Activated gamma-delta T cell treated with anti-CD3 and anti-CD28 coated beads, Interleukin-2, amount 50 U/mL, for 16 hours (primary cell): ENCODE measurements at places on chromosomes 13 and 19.

DNA sequence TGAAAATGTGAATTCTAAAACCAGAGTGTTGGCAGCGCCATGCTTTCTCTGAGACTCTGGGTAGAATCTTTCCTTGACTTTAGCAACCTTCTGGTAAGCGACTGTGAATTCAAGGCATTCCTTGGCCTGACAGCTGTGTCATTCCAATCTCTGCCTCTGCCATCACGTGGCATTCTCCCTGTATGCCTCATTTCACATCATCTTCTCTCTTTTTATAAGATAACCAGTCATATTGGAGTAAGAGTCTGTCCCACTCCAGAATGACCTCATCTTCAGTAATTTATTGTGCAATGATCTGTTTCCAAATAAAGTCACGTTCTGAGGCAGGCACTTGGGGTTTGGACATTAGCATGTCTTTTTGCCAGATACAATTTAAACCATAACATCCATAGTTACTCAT lies 103.4 kb upstream of the POSTN start:
- DNase-seq = no peak

DNA sequence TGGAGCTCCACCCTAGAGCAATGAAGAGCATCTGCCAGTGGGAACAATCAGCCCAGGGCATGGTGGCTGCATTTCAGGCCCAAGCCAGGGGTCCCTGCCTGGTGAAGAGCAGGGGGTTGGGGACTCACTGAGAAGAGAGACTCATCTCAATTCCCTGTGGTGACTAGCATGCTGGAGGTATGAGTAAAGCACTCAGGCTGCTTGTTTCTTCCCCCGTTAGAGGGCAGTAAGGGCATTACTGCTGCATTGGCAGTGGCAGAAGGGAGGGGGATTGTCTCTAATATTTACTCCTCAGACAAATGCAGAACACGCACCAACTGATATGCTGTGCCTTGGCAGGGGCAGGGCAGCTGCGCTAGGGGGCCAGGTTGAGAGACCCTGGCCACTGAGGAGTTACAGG lies 329.1 kb downstream of the SLITRK5 start:
- DNase-seq = no peak

DNA sequence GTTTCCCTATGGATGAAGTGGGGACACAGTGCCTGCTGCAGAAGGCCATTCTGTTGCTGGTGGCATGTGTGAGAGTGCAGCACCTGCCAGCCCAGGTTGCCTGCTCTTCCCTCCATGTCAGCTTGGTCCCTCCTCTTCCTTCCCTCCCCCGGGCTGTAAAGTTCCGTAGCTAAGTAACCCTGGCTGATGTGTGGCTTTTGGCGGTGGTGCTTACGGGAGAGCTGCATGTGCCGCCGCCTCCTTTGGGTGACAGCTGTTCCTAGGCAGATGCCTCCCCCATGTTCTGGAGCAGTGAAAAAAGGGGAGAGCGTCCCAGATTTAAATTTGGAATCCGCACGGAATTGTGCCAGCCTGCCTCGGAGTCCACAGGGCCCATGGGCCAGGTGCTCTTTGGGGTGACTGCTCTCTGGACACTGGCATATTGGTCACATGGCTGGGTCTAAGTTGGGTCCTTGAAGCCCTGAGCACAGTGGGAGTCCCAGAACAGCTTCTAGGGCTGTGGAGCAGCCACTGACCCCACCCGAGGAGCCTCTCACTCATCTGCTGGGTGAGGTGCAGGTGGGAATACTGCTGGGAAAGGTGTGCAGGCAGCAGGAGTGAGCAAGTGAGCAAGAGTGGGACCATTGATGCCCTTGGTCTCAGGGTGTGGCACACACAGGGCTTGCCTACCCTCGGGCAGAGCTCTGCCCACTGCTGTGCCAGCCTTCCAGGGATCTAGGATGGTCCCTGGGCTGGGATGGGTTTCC lies 33.1 kb upstream of the ZNF536 start:
- DNase-seq = no peak

GRCh38 chr19:2973229-2973628 lies 4.1 kb upstream of the TLE6 start:
- DNase-seq = no peak

GRCh38 chr19:30395283-30395682 lies 23.1 kb downstream of the ZNF536 start:
- DNase-seq = no peak
